ENCODE measurements at places on chromosomes 13 and 19. TPM values are rescaled to one million over a fixed set of nuclear protein-coding genes. Genes with fewer than 3 reads are reported as not detected.

- DNase-seq: no peak
These were observed 12.7 kb downstream of the SGTA start for GRCh38 chr19:2770055-2771013.

- DNase-seq: no peak
These were observed 504.4 kb downstream of the FGF9 start for GRCh38 chr13:22175241-22175640.

GRCh38 chr19:1416014-1416841 lies 8.8 kb downstream of the DAZAP1 start:
- DNase-seq: no peak

DNA sequence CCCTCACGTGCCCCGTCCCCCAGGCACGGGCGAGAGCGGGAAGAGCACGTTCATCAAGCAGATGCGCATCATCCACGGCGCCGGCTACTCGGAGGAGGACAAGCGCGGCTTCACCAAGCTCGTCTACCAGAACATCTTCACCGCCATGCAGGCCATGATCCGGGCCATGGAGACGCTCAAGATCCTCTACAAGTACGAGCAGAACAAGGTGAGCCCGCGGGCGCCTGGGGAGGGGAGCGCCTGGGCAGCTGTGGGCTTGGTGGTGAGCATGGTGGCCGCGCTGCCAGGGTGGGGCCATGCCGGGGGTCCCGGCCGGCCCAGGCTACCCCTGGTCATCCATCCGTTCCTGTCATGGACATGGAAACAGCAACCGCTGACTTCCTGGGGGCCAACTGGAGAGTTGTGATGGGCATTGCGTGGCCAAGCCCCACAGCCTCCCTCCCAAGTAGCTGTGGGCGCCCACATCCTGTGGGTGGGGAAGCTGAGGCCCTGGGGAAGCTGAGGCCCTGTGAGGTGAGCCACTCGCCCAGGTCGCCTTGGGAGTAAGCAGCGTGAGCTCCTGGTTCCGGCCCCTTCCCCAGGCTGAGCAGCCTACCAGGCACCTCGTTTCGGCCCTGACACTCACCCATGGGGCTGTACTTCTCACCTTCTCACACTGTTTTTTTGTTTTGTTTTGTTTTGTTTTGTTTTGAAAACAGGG lies 16.1 kb downstream of the GNA11 start:
- no peak for DNase-seq

GRCh38 chr19:39261704-39262103 lies 6.5 kb upstream of the IFNL2 start:
- DNase-seq: no peak

DNA sequence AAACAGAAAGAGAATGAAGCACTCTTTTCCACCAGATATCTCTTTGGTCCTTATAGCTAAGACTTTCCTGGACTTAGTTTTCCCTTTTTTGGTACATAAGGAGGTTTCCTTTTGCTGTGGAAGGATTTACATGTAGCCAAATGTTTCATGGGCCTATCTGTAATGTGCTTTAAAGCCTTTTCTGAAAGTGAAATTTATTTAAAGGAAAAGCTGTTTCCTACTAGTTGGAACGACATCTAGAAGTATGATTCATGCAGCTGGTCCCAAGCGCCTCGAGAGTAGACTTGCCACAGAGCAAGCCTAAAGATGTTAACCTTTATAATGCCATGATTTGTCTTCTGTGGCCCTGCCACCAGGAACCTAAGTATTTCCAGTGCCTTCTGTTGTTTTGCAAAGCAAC lies 390.3 kb downstream of the DLEU7 start:
- DNase-seq: no peak

DNA sequence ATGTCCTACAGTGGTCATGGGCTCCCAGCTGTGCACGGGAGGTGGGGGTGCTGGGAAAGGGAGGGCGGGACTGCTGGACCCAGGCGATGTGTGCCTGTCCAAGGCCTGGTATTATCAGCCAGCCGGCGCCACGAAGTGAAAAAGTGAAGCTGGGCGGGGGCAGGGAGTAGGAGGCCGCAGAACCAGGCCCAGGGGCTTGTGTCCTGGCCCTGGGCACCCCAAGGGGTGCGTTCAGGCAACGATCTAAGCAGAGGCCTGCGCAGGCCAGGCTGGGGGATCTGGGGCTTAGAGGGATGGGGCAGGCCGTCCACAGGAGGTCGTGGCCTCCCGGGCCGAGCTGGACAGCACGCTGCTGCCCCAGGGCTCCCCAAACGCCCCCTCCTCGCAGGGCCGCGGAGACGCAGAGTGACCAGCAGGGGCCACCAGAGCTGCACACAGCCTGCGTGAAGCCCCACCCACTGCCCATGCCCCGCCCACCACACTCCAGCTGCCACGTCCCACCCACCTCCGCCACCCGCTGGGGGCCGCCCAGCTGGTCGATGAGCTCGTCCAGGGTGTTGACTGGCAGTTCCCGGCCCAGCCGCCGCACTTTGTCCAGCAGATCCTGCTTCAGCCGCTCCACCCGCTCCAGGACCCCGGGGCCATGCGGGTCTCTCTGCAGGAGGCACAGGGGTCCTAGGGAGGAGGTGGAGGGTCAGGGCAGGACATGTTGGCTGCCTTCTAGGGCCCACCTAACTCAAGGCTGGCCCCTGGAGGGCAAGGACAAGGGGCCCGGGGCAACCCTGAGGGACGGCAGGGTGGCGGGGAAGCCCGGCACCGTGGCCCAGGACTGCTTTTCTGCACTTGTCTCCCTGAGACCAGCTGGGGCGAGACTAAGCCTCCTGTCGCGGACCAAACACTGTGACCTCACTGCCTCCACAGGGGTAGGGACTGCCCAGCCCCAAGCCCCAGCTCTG lies 9.5 kb downstream of the GPX4 start:
- DNase-seq: peak; percentile 66

The CPB2 gene
- not detected for total RNA-seq

DNA sequence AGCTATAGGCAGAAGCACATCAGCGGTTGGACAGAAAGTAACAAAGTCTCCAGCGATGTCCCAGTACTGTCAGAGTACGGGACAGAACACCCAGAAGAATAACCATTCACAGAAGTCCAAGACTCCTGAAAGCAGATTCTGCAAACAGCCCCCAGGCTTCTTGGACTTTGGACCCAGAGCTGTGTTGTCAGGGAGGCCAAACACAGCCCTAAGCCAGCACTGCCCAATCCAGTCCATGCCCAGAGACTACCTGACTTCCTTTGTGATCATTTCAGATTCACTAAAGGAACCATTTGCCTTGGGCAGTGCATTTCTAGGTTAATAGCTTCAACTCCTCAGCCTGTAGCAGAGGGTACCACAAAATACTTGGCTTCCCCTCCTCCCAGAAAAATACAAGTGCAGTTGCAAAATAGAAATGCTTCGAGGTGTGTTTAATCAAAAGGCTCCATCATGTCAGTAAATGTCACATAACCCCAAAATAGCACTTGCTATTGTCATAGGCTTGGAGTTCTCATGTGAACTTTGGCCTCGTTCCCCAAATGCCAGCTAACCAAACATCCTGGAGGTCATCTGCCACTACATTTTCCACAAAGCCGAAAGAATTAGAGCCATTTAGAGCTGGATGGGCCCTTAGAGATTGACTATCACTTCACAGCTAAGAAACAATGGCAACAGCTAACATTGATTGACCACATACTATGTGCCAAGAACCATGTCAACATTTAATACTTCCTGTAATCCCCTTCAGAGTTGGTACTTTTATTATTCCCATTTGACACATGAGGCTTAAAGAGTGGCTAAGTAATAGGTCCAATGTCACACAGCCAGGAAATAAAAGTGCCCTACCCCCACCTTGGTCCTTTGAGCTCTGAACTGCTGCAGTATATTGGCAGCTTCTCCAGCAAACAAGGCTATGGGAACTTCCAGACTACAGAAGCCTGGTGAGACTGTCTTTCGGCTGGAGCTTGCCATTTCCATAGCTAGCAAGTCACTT lies 329.9 kb downstream of the FOXO1 start:
- no peak for DNase-seq

Data from activated T-helper 1 cell treated with anti-CD3 and anti-CD28 coated beads, Interleukin-12 subunit alpha, Interleukin-12 subunit beta, Interleukin-2, Interleukin-4 antibody, amounts not matched to agents 30 ng/mL and 10 ng/mL and 1 ng/mL, durations not matched to agents 14 hours and 24 hours and 36 hours (primary cell).